NCI-H1694 treated with DMSO at 0.1 percent for 48 hours (cell line): ENCODE measurements at places on chromosomes 5 and 9.

DNA sequence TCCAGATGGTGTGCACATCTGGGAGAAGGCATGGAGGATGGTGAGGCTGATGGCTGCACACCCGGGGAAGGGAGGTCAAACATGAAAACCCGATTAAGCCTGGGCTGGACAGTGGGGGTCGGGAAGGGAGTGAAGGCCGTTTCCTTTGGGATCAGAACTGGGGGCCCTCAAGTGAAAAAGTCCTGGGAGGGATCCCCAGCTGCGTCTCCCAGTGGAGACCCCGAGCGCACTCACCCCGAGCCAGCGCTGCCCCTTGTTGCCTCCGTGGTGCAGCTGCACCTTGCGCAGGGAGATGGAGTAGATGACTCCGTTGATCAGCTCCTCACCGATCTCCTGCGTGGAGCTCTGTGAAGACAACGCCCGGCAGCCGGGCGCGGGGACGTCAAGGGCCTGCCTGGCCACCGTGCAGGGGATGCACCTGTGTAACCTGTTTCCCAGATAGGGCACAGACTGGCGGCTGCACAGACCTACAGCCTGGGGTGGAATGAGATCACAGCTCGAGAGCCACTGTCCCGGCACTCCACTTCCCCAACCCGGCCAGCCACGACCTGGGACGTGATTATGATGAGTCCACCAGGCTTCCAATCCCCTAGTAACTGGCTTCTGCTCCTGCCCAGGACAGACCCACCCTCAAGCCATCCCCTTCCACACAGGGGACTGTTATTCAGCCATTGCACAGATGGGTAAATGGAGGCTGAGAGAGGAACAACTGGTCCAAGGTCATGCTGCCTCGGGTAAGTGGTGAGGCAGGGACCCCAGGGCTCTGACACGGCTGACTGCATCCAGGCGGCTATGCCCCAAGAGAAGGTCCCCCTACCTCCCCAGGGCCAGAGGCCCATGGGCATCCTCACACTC, 9.0 kb downstream of the RALGDS start:
- DNase-seq, result no peak

GRCh38 chr9:38626006-38626405, 5.6 kb upstream of the ANKRD18A start:
- DNase-seq, result no peak

DNA sequence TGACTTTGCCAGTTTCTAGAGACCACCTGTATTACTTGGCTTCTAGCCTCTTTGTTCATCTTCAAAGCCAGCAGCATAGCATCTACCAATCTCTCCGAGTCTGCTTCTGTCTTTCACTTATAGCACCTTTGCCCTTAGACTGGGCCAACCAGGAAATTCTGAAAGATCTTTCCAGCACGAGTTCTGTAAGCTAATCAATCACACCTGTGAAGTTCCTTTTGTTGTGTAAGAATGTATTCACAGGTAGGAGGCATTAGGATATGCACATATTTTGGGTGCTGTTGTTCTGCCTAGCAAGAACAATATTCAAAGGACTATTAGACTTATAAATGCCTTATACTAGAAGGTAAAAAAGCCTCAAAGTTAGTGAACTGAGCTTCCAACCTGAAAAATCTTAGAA, 232.1 kb downstream of the CDH12 start:
- DNase-seq, result no peak

DNA sequence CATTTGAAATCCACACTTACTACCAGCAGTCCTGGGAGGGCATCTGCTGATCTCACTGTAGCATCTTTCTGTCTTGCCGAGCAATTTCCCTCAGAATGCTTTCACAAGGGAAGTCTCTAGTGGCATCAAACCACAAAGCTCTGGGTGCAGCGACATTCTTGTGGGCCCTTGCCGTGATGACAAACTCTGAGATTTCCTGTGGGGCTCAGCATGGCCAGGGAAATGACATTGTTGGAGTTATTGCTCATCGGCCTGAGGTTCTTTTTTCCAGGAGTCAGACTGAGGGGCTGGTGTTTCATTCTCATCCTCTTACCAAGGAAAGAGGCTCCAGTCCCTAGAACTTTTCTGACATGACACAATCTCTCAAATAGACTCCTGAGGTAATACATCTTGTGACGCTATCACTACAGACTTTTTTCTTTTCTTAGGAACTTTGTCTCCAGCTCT, 51.4 kb downstream of the PFDN1 start:
- DNase-seq, result no peak

DNA sequence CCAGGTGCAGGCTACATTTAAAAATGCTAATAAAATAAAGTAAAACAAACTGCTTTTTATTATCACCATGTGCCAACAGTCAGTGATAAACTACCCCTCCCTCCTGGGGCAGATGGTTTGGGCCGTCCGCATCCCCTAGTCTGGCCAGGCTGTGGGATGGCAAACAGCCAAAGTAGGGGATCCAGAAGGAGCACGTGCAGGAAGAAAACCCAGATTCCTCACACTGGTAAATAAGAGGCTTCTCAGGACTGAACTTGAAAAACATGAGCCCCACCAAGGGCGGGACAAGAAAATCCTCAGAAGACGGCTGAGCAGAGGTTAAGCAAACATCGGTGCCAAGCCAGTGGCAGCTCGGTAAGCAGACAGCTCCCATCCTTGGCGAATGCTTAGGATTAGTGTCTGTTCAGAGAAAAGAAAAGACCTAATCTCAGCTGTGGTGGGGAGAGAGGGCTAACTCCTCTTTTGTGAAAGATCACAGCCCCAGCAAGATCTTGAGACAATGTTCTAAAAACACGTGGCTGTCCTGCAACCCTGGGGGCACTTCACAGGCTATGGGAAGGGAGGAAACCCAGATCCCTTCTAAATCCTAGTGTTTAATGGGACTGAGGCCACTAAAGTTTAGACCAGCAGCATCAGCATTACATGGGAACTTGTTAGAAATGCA, 46.5 kb upstream of the GDNF start:
- DNase-seq, result no peak

GRCh38 chr9:134204991-134205578, 40.7 kb upstream of the RNU6ATAC start:
- DNase-seq, result no peak

GRCh38 chr5:139299486-139299885, 5.9 kb downstream of the MATR3 start:
- no peak for DNase-seq

DNA sequence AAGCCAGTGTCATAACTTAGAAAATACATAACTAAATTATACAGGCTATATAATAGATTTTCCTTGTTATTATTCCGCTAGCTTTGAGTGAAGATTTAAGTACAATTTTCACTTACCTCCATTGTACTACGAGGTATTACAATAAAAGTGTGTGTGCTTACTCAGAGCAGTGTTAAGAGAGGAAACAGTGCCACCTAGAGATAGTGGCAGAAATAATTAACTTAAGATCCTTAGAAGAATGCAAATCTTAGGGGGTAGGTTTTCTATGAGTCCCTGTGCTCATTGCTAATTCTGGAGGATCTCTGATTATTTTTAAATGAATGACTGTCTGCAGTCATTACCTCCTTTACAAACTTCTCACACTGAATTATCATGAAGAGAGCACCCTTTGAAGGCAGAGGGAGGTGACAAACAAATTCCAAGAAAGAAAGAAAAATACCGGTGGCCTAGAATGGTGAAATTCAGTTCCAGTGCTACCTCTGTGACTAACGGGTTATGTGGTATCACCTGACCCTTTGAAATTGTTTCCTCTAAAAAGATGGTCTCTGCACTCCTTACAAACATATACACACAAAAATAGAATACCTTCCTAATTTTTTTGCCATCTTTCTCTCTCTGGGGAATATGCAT, 379.8 kb downstream of the TRIM36 start:
- DNase-seq, result no peak

DNA sequence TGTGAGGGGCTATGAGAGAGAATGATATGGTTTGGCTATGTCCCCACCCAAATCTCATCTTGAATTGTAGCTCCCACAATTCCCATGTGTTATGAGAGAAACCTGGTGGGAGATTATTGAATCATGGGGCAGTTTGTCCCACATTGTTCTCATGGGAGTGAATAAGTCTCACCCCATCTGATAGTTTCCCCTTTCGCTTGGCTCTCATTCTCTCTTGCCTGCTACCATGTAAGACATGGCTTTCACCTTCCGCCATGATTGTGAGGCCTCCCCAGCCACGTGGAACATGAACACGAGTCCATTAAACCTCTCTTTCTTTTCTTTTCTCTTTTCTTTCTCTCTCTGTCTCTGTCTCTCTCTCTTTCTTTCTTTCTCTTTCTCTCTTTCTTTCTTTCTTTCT, 743.4 kb upstream of the CTNND2 start:
- no peak for DNase-seq

GRCh38 chr5:151264113-151264512, 11.1 kb downstream of the GM2A start:
- DNase-seq, result no peak

DNA sequence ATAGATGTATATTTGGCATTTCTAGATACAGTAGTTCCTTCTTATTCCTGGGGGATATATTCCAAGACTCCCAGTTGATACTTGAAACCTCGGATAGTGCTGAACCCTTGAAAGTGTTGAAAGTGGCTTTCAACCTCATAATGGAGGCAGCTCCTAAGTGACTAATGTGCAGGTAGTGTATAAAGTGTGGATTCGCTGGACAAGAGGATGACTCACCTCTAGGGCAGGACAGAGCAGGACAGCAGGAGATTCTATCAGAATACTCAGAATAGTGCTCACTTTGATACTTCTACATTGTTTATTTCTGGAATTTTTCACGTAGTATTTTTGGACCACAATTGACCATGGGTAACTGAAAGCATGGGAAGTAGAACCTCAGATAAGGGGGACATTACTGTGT, 1138.9 kb upstream of the WWC1 start:
- no peak for DNase-seq

DNA sequence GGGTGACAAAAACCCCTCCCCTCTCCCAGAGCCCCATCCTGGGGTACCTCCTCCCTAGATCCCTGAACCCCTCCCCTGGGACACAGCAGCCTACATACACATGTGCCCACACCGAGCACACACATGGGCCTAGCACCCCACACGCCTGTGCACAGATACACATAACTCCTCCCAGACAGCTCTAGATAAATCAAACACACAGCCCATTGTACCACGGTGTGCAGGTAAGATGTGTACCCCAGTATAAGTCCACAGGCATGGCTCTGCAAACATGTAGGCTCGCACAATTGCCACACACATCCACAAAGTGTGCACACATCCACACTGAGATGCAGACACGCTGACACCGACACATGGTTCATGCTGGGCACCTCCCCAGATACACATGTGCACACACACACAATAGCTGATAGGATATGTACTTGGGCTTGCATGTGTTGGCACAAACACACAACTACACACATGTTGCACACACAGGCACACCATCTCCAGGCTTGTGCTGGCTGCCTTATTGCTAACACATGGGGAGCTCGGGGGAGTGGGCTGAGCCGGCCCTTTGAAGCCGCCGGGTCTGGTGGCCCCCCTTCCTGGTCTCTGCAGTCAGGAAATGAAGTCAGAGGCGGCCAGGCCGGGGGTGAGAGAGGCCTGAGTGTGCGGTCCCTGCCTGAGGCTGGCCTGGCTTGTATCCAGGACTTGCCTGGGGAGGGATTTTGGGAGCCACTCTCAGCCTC, 30.2 kb downstream of the GOLGA2 start:
- no peak for DNase-seq

GRCh38 chr9:75935591-75935990, 45.1 kb downstream of the PCSK5 start:
- DNase-seq, result no peak

GRCh38 chr5:149961186-149961685, 678 bp downstream of the SLC26A2 start:
- DNase-seq, result no peak

DNA sequence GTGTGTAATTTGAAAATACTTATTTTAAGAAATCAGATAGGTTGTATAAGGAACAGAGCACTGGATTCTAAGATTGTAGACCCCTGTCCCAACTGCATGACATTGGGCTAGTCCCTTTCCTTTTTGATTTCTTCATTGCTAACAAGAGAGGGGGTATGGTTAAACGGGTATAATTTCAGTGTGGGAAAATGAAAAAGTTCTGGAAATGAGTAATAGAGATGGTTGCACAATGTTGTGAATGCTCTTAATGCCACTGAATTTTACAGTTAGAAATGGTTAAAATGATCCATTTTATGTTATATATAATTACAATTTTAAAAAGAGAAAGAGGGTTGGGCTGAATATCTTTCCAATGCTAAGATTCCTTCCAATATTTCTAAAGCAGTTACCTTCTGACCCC, 103.3 kb upstream of the LHFPL2 start:
- DNase-seq, result no peak

- DNase-seq, result no peak
Observed at GRCh38 chr5:140038373-140038957, 4.6 kb downstream of the NRG2 start.

DNA sequence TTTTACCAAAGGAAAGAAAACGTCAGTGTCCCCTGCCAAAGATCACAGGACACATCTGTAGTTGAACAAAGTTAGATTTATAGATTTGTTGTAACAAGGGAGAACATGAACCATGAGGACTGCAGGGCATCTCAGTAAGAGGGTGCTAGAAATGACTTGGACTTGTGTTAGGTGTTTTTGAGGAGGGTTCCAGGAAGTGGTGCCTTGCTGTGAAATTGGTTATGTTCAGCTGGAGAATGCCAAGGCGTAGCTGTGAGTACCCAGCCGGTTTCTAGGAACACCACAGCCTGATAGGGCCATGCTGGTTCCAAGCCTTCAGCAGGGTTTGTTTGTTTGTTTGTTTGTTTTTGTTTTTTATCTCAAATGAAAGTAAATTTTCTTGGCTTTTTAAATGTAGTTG, 5.3 kb downstream of the SPEF2 start:
- DNase-seq, result no peak

DNA sequence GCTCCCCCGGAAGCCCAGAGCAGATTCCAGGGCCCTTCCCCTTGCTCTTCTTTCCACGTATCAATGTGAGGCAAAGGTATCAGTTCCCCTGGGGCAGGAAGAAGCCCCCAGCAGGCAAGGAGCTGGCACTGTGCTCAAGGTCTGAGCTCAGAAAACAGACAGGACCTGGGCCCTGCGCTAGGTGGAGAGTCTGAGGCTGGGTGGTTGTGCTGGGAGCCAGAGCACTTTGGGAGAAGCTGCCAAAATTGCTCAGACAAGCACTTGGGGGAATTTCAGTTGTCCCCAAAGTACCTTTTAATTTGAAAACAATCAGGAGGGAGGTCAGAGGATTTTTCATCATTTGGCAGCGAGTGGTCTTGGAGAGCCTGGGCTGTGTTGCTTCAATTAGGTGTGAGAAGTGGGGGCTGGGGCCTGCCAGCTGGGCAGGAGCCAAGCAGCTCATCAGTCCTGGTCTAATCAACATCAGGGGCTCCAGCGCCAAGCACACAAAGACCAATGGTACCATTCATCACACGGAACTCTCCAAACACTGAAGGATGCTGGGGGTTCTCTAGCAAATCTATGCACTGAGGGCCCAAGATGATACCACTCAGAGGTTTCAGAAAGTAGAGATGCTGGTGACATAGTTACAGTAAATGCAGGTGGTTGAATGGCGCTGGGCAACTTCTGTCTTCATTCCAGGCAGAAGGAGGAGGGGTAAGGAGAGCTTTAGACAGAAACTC, 176.5 kb downstream of the SNX18 start:
- no peak for DNase-seq

DNA sequence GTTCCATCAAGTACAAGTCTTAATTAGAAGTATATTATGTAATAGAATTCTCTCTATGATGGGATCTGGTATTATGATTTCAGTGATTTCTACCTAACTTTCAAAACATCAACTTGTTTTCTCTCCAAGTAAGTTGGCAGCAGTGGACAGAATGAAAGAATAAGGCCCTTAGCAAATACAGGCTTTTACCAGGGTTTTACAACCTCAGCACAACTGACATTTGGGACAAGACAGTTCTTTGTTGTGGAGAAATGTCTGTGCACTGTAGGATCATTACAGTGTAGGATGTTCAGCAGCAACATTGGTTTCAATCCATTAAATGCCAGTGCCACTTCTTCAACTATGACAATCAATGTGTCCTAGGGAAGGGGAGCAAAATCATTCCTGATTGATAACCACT, 48.8 kb downstream of the MLANA start:
- DNase-seq, result no peak
